ENCODE measurements at places on chromosomes 2 and 18.

- DNase-seq = no peak
Measured at GRCh38 chr2:229445501-229446211, 174.6 kb upstream of the PID1 start.

GRCh38 chr2:109131777-109132176, 2.8 kb downstream of the SH3RF3 start:
- no peak for DNase-seq

- DNase-seq = no peak
Measured at GRCh38 chr18:43917520-43917919, 640.2 kb upstream of the SYT4 start.

DNA sequence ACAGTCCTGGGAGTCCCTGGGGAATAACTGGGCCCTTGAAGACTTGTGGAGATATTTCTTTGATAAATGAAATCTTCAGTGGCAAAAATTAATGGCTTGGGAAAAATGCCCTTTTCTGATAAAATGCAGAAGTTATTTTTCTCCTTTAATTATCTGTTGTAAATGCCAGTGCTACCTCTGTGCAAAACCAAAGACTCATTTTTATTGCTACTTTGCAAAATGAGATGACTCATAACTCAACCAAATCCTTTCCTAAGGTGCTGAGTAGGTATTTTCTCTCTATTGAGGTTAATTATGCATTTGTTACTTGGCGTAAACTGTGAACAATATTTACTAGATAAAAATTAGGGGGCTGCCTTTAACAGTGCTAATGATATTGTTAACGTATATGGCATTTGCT, 163.9 kb downstream of the DOK6 start:
- DNase-seq = no peak

DNA sequence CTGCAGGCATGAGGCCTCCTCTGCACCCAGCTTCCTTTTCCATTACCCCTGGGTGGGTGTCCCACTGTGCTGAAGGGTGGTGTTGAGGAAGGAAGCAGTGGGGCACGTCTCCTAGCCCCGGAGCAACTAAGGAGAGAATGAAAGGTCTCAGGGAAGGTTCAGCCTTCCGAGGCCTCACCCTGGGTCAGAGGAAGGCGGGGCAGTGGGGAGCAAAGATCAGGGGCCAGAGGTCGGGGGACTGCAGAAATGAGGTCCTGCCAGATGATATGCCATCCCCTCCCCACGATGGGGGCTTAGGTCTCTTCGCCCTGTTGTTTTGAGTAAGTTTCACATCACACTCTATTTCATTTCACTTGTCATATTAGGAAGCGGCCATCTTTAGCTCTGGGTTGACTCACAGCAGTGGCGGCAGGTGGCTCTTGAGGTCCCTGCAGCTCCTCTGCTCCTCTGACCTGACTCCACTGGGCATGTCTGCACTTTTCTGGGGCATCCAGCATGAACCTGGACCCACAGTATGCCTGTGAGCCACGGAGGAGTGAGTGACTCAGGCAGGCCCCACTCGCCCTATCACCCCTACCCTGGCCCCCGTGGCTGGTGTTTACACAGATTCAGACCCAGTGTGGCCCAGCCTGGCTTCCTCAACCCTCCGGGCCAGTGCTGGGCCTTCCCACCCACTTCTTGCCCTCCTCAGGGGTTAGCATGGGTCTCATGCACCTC, 153.7 kb upstream of the SMAD2 start:
- no peak for DNase-seq

- no peak for DNase-seq
Measured at GRCh38 chr2:197181491-197181890, 129.1 kb downstream of the ANKRD44 start.

DNA sequence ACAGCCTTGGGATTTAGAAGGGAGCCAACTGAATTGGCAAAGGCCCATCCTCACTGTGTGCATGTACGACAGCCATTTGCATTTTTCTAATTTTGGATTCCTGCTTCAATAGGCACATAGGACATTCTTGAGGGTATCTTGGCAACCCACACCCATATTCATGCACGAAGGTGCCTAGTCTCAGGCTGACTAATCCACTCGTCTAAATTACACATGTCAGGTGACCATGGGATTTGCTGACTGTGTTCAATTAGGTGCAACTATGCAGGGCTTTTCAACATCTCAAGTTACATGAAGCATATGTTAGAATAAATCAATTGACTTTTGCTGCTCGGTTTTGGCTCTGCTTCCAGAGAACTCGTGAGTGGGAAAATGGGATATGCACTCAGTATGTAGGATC, 249.7 kb downstream of the SP3 start:
- no peak for DNase-seq

DNA sequence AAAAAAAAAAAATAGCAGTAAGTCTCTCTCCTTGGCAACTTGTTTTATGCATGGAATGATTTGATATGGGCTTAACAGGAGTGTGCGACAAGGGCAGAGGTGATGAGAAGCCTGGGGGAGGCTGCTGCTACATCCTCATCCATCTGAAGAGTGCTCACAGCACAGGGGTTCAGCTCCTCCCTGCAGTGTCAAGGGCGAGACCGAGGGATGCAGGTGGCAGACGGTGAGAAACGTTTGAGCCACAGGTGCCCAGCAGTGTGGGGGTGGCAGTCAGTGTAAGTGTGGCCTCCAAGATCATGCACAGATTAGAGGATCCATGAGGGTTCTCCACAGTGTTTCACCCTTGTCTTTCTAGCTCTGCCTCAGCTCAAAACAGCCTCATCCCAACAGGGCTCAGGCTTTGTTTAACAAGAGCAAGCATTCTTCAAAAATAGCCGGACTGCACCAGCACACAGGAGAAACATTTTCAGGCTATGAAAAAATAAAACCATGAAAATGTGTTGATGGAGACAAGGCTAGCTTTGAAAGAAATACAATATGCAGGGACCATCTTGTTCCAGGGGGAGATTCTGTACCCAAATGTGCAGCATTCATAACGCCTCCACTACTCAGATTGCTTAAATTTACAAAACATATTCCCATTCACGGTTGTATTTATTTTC, 324.5 kb upstream of the MYT1L start:
- no peak for DNase-seq

DNA sequence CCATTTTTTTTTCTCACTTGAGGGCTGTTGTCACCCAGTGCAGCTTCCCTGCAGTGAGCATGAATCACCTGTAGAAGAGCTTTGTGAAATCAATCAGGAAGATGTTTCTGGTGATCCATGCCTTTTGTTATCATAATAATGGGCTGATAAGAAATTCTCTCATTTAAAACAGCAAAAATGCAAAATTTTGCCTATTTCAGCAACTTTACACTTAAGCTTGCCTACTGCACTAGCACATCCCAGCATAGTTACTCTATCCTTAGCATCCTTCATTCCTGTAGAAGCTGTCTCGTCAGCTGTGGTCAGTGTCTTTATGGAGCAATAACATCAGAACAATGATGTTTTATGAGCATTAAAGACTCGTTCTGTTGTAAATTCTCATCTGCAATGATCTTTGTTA, 178.6 kb upstream of the ZNF804A start:
- DNase-seq = no peak

- DNase-seq = no peak
Measured at GRCh38 chr18:36186461-36187192, 670 bp upstream of the MOCOS start.

- DNase-seq = no peak
Measured at GRCh38 chr2:74221091-74221490, 22.7 kb downstream of the MTHFD2 start.

DNA sequence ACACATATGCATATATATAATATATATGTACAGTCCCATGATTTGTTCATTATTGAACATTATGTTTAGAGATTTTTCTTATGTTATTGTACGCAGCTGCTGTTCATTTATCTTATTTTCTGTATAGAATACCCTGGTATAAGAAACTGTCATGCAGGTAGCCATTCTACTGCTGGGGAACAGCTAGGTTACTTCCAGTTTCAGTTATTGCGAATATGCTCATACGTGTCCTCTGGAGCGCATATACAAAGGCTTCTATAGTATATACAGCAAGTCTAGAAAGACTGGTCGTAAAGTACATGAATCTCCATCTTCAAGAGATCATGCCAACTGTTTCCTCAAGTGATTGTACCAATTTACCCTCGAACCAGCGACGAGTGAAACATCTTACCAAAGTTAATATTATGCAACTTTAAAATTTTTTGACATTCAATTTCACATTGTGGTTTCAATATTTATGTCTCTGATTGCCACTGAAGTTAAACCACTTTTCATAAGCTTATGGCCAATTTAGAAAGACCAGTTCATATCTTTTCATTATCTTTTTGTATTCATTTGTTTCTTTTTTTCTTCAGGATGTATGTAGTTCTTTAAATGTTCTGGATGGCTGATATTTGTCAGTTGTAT, 53.5 kb downstream of the RDH14 start:
- no peak for DNase-seq
